ENCODE measurements at places on chromosomes 13 and 19.

DNA sequence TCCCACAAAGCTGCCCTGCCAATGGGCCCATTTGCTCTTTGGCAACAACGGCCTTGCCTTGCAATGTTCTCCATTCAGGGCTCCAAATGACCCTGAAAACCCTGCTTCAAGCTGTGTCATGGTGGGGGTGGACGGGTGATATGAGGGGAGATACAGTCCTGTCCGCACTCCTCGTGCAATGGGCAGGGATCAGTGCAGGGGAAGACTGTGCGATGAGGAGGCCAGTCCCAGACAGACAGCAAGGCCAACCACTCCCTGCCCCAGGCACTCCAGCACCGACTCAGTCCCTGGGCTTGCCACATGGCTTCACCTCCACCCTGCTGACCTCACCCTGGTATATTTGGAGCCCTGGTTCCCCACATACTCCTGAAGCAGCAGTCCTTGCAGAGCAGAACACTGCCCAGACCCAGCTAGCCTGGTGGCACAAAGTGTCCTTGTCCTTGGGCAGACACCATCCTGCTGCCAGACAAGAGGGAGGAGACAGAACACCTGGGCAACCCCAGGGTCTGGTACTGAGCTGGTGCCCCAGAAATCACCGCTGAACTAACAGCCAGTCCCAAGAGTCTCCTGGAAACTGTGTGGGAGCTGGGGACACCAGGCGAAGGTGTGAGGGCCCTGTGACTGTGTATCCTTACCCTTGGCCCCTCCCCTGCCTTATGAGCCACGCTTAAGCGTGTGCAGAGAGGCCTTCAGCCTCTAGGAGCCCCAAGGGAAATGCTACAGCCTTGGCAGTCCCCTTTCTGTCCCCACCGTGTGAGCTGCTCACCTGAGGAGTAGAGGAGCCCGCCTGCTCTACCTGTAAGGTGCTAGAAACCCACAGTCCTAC, 9.1 kb upstream of the SLC35E1 start:
- DNase-seq, result no peak

- no peak for DNase-seq
Observed at GRCh38 chr13:39527961-39528660, 74.9 kb downstream of the LHFPL6 start.

- no peak for DNase-seq
Observed at GRCh38 chr13:77988355-77988754, 69.7 kb upstream of the EDNRB start.

GRCh38 chr13:40637643-40638042, 28.8 kb downstream of the FOXO1 start:
- DNase-seq, result no peak

DNA sequence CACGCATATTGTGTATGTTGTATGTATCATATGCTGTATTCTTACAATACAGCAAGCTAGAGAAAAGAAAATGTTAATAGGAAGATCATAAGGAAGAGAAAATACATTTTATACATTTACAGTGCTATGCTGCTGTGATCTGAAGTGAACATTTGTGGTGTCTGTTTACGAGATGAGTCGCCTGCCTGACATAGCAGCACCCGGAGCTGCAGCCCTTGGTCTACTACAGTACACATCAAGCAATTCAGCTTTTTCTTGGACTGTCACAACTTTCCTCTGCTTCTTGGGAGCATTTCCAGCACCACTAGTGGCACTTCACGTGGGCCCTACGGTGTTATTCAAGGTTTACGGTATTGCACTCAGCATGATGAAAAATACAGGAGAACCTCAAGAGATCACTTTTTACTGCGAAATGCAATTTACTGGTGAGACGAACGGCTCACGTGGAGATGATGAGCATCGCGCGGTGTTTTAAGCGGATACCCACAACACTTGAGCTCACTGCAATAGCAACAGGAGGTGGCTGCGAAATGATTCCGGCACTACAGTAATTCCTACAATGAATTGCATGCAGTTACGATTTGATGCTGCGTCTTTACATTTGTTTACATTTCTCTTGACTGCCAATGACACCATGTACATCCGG, 308.4 kb downstream of the FGF9 start:
- no peak for DNase-seq

DNA sequence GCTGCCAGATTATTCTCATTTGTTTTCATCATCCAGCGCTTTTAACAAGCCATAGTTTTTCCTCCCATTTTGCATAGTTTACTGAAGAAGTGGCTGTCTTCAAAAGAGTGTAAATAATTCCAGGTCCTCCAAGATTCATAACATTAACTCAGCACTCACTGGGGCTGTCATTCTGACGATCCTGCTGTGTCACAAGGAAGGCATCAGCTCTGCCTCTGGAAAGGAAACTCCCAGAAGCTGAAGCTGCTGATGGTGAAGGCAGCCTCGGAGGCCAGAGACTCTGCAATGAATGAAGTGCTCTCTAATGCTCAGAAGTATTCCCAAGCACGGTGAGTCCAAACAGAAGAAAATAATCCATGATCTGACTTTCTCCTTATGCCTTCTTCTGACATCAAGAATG, 60.0 kb downstream of the FLT1 start:
- DNase-seq, result no peak

DNA sequence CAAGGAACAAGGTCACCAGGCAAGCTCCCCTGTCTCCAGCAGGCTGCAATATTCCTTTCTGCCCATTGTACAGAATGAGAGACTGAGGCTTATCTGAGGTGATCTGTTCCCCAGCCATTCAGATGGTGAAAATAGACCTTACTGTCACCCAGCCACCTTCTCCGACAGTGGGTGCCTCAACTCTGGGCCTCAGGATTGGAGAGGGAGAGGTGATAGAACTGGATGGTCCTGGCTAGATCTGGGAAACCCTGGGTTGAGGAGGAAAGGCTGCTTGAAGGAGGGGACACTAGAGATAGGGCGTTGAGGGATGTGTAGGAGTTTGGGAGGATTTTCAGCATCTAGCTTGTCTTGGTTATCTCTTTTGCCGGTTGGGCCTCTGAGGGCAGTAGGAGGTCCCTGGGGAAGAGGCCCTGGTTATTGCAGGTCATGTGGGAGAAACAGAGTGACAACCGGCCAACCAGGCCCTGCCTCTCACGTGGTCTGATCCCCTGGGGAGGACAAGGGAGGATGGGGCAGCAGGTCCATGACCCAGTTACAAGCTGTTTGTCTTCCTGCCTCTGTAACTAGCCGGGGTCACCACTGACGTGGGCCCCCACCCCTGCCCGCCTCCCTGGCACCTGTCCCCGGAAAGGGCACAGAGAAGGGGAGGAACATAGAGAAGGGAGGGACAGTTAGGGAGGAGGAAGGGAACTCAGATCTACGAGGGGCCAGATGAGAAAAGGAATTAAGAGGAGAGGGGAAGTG, 8.2 kb downstream of the NFIC start:
- no peak for DNase-seq

DNA sequence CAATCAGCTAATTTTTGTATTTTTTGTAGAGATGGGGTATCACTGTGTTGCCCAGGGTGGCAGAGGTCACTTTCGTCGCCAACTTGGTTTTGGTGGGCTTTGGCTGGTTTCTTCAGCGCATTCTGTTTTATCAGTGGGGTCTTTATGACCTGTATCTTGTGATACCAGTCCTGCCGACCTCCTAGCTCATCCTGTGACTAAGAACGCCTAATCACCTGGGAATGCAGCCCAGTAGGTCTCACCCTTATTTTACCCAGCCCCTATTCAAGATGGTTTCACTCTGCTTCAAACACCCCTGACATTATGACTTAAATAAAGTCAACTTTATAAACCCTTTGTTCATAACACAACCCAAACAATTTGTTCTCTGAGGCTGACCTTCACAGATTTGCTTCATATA, 3.0 kb upstream of the ZNF878 start:
- DNase-seq, result no peak

DNA sequence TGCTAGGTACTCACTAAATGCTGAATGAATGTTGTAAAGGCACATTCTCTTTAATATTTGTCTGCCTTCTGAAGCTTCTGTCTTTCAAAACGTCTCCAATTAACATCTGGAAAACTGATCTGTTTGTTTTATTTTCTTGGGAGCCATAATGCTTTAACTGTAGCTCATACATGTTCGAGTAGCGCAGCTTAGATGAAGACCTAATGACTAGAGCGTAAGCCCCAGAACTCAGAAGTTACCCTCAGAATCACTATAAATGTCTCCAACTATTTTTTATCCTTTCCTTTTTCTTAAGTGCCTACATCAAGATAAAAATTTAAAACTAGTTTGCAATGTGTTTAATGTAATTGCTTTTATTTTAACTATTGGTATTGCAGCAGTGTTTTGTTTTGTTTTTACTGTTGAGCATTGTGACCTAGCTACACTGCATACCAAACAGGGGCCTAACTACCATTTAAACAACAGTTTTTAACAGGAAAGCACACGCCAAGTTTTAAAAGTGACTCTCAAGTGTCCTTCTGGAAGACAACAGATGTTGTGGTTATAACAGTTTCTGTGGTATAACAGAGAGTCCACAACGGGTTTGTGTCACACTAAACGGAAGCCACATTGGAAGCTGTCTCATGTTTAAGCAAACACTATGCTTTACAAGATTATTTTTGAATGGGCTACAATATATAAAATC, 42.0 kb downstream of the MRPL57 start:
- no peak for DNase-seq

GRCh38 chr13:34335014-34336007, 517.4 kb downstream of the RFC3 start:
- no peak for DNase-seq

DNA sequence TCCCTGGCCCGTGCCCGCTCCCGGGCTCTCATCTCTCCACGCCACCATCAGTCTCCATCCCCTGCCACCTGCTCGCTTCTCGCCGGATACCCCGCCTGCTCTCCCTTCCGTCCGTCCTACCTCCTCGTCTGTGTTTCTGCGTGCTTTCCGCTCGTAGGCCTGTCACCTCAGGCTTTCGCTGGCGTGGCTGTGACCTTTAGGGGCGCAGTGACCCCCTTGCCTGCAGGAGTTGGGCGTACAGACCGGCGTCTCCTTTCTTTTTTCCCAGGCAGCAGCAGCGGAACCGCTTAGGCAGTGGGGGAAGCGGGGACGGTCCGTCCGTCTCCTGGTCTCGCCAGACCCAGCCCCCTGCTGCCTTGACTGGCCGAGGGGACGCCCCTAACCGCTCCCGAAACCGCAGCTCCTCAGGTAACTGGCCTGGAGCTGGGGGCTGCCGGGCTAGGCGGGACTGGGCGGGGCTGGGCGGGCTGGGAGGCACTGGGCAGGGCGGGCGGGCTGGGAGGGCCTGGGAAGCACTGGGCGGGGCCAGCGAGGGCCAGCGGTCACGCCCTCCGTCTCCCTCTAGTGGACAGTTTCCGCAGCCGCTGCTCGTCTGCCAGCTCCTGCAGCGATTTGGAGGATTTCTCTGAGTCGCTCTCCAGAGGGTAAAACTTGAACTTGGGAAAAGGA, 6.3 kb downstream of the PGLYRP1 start:
- peak; percentile 76 for DNase-seq

All from stimulated activated CD4-positive, alpha-beta T cell treated with anti-CD3 and anti-CD28 coated beads, TNF-alpha, amount 100 ng/mL, for 4 hours (primary cell).